ENCODE measurements at places on chromosomes 3 and 15.

- H3K27ac ChIP-seq: peak overlapping the region; percentile 96
- H3K4me1 ChIP-seq: peaks cover 38% of the 10 kb centered on the region
- peak overlapping the region; percentile 79 for H3K4me3 ChIP-seq
- no peaks in the 10 kb centered on the region for H3K36me3 ChIP-seq
Measured at GRCh38 chr3:108089579-108089978, 1.3 kb downstream of the CD47 start.

GRCh38 chr15:78438619-78439285 is 736 bp downstream of the IREB2 start:
- peak overlapping the region; percentile 94 for H3K27ac ChIP-seq
- DNase-seq: no peak
- peaks cover 56% of the 10 kb centered on the region for H3K4me1 ChIP-seq
- H3K4me3 ChIP-seq: peak overlapping the region; percentile 86
- no peaks in the 10 kb centered on the region for H3K27me3 ChIP-seq

GRCh38 chr3:133995264-133995663 is 34.5 kb downstream of the SLCO2A1 start:
- no peak for DNase-seq
- H3K4me3 ChIP-seq: no peak overlapping the region
- peaks cover 27% of the 10 kb centered on the region for H3K4me1 ChIP-seq
- H3K36me3 ChIP-seq: no peaks in the 10 kb centered on the region
- H3K27me3 ChIP-seq: no peaks in the 10 kb centered on the region

- no peak for DNase-seq
- no peak overlapping the region for H3K27ac ChIP-seq
- H3K27me3 ChIP-seq: no peaks in the 10 kb centered on the region
- peaks cover 59% of the 10 kb centered on the region for H3K36me3 ChIP-seq
Measured at GRCh38 chr3:15690748-15691147, 89.2 kb downstream of the BTD start.

DNA sequence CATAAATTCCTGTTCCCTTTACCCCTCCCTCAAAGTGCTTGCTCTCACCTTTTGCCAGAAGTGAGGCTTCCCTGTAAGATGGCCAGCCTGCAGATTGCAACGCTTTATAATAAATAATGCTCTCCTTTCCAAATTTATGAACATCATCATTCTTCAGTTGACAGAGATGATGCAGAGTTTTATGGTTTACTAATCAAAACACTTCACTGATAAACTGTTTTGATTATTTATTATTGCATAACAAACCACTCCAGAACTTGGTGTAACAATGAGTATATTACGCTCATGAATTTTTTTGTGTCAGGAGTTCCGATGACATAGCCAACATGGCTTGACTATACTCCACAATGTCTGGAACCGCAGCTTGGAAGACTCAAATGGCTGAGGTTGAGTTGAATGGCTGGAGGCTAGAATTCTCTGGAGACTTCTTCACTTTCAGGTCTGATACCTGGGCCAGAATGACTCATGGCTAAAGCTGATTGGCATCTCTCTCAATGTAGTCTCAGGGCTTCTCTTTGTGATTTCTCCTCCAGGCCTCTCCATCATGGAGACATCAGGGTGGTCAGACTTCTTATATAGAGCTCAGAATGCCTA is 27.3 kb upstream of the TGFBR2 start:
- no peaks in the 10 kb centered on the region for H3K4me1 ChIP-seq
- H3K4me3 ChIP-seq: no peak overlapping the region
- no peaks in the 10 kb centered on the region for H3K36me3 ChIP-seq
- no peaks in the 10 kb centered on the region for H3K27me3 ChIP-seq
- DNase-seq: no peak

DNA sequence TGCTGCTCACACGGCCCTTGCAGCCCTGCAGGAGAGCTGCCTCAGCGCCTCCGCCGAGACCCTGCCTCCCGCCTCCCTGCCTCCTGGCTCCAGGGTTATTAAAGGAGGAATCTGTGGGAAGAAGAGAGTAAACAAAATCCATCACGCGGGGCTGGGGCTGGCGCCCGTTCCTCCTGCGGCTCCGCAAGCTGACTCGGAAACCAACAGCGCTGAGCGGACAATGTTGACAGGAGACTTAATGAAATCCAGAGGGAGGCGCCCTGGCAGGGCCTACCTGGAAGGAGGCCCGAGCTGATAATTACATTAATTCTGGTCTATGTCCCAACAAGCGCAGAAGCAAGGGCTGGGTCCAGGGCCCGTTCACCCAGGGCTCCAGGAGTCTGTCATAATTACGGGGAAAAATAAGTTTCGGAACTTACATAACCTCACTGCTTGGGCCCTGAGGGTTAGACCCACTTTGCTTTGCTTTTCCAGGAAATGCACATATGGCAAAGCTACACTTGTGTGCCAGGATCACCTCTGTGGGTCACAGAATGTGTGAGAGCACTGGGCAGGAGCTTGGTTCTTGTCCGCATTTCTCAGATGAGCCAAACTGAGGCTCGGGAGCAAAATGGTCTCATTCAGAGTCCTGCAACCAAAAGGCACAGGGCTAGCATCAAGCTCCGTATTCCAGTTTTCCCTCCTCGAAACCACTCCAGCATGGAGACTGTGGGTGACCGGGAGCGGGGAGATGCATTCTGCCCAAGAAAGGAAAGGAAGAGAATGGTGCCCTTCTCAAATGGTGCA is 43.8 kb upstream of the SLC6A6 start:
- H3K4me1 ChIP-seq: no peaks in the 10 kb centered on the region
- no peaks in the 10 kb centered on the region for H3K27me3 ChIP-seq
- H3K36me3 ChIP-seq: no peaks in the 10 kb centered on the region
- no peak overlapping the region for H3K27ac ChIP-seq
- H3K4me3 ChIP-seq: no peak overlapping the region
- DNase-seq: peak; percentile 58

DNA sequence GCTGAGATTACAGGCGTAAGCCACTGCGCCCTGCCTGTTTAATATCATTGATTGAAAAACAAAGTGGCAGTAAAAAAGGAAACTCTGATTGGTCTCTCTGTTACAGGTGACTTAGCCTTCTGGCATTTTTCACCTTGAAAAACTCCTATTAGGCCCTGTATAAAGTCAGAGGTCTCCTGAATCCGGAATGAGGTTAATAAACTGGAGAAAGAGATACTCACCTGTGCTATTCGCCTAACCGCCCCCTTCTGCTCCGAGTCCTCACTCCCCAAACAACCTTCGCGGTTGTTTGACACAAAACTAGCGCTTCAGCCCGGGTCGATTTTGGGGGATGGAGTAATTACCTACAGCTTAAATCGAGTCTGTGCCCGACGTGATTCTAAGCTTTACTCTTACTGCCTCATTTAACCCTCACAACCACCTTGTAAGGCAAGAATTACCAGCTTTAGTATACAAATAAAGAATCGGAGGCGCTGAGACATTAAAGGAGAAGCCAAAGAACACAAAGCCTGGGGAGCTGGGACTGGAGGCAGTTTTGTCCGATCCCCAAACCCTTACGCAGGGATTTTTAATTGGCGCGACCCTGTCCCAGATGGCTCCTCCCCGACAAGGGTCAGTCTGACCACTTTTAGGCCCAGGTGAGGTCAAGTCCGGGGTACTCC is 441 bp downstream of the CEP70 start:
- peaks cover 10% of the 10 kb centered on the region for H3K4me1 ChIP-seq
- H3K4me3 ChIP-seq: peak overlapping the region; percentile 74
- H3K36me3 ChIP-seq: no peaks in the 10 kb centered on the region
- no peak for DNase-seq
- no peaks in the 10 kb centered on the region for H3K27me3 ChIP-seq

Data from lower lobe of right lung (tissue), 2 donors.